ENCODE measurements at places on chromosomes 6 and 20.
A peak's percentile ranks its signal among the peaks of the same experiment; 100 is the strongest.

GRCh38 chr6:168660400-168660945 is 219.5 kb downstream of the SMOC2 start:
- no peak for DNase-seq

DNA sequence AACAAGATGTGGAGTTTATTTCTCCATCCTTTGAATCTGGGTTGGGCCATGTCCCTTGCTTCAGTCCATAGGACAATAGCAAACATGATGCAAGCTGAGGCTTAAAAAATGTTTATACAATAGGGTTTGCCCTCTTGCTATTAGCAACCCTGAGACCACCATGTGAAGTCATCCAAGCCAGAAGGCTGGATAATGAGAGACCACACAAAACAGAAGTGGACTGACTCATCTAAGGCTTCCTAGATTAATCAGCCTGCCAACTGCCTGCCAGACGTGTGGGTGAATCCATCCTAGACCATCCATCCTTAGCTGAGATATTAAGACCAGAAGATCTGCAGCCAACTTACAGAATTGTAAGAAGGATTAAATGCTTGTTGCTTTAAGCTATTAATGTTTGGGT is 38.1 kb upstream of the ISM1 start:
- no peak for DNase-seq

- DNase-seq = no peak
Measured at GRCh38 chr20:58056021-58056591, 172.3 kb downstream of the ANKRD60 start.

GRCh38 chr20:35306931-35307517 is 14.8 kb upstream of the FAM83C start:
- peak; percentile 77 for DNase-seq

DNA sequence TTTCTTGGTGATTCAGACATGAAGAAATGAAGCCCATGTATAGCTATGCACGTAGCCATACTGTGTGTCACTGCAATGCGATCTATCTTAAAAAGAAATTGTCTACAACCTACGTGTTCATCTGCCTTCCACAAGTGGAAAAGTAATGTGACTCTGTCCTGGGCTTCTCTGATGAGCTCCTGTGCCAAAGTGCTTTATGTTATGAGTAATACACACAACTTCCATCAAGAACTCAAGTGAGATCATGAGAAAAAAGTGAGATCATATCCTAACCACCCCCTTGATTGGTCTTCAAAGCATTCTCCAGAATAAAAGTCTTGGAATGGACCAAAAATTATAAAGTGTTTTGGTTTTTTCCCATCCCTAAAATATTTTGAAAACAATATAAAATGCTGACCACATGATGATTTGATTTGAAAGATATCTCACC is 114.3 kb downstream of the DST start:
- DNase-seq = peak; percentile 90

DNA sequence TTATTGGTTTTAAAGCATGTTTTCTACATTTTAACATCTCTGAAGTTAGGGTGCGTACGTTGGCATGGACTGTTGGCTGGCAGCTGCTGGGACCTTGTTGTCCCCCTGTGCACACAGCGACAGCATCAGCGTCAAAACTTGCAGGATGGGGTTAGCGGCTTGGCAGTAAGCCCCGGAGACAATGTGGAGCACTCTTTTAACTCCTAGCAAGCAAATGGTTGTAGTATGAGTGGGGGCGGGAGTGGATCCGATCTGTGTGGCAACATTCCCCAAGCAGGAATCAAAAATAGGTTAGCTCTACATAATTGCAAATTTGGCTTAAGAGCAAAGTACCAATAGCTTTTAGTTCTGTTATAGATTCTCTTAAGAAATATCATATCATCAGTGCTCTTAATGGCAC is 70.1 kb downstream of the NRN1 start:
- DNase-seq = no peak

- no peak for DNase-seq
Measured at GRCh38 chr20:20888266-20888656, 175.8 kb upstream of the RALGAPA2 start.

DNA sequence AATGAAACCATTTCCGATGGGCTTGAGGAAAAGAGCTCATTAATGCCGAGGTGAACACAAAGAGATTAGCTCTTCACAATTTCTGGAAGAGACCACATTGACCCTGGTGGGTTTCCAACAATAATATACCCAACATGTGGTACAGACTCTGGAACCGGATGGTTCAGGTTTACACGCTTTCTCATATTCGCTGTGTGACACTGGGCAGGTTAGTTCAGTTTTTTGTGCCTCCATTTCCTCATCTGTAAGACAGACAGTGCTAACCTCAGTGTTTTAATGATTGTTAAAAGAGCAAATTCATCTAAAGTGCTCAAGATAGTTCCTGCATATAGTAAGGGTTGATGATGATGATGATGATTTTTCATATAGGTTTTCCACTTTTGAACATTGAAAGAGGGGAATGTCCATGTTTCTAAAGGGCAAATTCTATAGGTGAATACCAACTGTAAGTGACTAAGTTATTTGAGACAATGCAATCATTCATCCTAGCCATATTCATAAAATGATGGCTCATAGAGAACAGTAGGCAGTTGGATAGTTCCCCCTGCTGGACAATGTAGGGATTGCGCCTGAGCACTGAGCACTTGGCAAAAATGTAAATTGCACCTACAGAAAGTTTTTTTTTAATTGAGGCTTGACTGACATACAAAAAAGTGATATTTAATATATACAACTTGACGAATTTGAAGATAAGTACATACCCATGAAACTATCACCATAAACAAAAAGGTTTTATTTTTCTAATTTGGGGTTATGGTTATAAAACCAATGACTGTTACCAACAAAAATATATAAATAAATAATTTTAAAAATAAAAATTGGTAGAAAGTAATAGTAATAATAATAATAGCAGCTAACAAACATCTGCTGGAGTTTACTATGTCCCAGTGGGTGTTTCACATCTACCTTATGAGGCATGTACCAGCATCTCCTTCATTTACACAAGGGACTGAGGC is 2.1 kb upstream of the PERP start:
- peak; percentile 34 for DNase-seq

GRCh38 chr6:6003621-6004366 is 2.9 kb downstream of the NRN1 start:
- DNase-seq = no peak

- no peak for DNase-seq
Measured at GRCh38 chr6:108616544-108616943, 55.8 kb downstream of the FOXO3 start.

DNA sequence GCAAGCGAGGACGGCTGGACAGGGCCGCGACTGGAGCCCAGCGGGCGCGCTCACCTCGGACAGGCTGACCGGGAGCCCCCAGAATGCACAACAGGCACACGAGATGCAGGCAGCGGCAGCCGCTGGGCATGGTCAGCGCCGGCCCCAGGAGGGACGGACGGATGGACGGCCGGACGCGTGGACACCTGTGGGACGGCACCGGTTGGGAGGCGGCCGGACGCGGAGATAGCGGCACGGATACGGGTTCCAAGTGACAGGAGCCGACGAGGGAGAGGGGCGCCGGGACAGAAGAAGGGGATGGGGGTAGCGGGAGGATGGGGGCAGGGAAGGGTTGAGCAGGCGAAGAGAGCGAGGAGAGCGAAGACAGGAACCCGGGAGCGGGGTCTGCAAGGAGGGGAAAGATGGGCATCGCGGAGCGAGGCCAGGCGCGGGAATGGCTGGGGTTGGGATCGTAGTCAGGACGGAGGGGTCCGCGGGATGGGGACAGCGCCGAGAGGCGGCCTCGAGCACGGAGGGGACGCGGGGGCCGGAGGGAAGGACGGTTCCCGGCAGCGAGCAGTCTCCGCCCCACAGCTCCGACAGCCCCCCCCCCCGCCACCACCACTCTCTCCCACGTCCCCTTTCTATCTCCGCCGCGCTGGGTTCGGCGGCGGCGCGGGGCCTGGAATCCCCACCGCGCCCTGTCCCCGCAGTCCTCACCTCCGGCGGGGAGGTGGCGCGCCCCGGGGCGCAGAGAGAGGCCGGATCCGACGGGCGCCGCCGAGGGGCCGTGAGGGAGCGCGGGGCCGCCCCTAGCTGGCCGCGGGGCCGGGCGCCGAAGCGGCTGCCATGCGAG is 435 bp downstream of the DLK2 start:
- peak; percentile 15 for DNase-seq

GRCh38 chr20:10357974-10358373 is 76.0 kb downstream of the MKKS start:
- DNase-seq = no peak

- no peak for DNase-seq
Measured at GRCh38 chr6:151917531-151918329, 110.2 kb downstream of the ESR1 start.

DNA sequence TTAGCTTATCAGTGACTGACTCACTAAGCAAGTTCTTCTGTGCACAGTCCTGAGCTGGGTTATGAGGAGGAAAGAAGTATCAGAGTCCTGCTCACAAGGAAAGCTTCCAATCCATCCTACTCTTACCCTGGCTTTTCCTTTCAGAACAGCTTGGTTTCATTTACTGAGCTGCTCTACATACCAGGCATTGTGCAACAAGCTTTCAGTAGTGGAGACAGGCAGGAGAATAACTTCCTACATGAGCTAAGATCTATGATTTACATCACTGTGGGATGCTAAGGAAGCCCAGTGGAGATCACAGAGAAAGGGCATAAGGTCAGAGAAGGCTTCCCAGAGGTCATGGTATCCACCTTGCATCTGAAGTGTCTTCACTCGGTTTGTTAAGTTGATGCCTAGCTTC is 144.5 kb downstream of the MAP3K7 start:
- no peak for DNase-seq

GRCh38 chr6:147534116-147534860 is 25.8 kb downstream of the SAMD5 start:
- DNase-seq = no peak

GRCh38 chr20:35539756-35540212 is 2.1 kb upstream of the ERGIC3 start:
- no peak for DNase-seq

GRCh38 chr6:20334334-20334733 is 67.3 kb upstream of the E2F3 start:
- no peak for DNase-seq

DNA sequence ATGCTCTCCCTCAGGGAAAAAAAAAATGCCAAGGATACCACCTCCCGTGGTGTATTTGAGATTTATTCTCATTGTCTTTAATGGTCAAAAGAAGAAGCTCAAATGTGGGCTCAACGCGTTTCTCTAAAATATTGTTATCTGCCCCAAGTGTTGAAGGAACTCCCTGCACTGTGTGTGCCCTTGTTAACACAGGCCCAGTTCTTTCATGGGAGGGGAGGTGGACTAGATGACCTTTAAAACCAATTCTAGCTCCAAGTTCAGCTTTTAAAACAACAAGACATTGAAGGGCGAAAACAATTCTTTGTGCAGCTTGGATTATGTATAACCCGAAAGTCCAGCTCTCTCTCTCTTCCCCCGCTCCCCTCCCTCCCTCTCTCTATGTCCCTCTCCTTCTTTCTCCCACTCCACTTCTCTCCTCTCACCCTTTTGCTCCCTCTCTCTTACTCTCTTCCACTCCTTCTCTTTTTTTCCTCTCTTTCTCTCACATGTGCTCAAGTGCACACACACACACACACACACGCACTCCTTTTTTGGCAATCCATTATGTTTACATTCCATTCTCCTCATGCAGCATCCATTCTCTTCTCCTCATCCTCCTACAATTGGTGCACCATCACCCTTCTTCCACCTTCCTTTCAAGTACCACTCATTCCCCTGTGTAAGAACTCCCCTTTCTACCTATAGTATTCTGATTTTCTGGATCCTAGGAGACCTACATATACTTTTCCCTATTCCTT is 8.5 kb downstream of the HLA-DMB start:
- DNase-seq = no peak

DNA sequence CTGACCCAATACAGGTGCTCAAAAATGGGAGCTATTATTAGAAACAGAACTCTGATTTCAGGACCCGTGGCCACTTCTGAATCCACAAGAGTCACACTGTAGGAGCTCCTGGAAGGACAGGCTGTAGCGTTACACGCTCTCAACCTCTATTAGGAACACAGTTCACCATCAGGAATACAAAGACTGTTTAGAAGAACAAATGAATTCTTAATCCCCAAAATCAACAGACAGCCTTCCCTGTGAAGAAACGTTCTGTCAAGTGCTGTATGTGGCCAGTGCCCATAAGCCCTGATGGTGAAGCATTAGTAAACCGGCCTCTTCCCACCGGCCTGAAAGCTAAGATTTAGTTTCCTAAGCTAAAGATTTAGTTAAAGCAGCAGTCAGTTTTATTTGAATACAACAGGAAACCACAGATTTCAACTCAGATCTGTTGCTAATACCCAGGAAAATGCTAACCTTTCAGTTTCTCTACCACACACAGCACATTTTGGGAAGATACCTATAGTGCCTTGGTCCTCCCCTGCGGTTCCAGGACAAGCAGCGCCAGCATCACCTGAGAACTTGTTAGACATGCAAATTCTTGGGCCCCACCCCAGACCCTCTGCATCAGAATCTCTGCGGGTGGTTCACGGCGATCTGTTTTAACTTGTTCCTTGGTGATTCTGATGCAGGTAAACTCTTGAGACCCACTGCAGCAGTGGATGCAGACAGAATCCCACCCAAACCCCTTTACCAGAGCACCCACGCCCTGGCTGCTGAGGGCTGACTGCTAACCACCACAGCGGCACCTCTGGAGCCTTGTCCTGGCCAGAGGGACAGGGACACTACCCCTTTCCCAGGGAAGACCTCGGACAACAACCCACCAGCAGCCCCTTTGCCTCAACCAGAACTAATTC is 33.4 kb downstream of the MTRES1 start:
- DNase-seq = no peak

GRCh38 chr20:48919882-48920526 is 1.5 kb upstream of the ARFGEF2 start:
- no peak for DNase-seq

DNA sequence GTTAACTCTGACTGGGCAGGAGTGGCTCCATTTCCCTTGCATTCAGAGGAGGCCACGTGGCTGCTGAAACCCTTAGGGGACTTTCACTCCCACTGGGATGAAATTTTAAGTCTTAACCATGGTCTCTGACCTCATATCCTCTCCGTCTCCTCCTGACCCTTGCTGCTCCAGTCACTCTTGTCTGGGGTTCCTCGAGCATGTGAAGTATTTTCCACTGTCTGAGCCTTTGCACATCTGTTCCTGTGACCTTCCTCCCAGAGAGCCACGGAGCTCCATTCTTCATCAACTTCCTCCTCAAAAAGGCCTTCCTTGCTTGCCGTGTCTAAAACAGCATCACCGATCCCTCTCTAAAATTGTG is 153.0 kb upstream of the UST start:
- DNase-seq = no peak

- no peak for DNase-seq
Measured at GRCh38 chr6:118630923-118631322, 20.5 kb downstream of the CEP85L start.

DNA sequence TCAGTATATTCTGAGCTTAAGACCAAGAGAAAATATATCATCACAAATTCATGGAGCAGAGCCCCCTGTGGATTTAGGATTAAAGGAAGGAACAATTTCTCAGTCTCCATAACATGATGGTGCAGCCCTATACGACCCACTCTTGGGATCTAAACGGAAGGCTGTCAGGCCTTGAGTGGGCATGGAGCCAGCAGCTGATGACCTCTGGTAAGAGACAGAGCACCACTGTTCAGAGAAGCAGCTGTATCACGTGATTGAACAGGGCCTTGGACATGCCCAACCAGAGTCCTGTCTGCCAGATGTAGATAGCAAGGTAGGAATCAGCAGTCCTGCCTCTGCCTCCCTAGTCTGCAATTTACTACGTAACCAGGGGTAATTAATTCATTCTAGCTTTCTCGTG is 259.4 kb upstream of the POU3F2 start:
- DNase-seq = no peak

- DNase-seq = no peak
Measured at GRCh38 chr6:3250231-3250675, 8.5 kb upstream of the PSMG4 start.

Measured in RCC 7860 (cell line).